Upper lobe of left lung (tissue), 6 donors: ENCODE measurements at places on chromosomes 16 and 17. TPM values are rescaled to one million over a fixed set of nuclear protein-coding genes. Genes with fewer than 3 reads are reported as not detected.

Gene ALDH3A1
- total RNA-seq, result 4.3 TPM

Gene ANKRD11
- 92.4 TPM for total RNA-seq

GRCh38 chr16:46982335-46982734, 8.9 kb upstream of the DNAJA2 start:
- no peak overlapping the region for H3K4me3 ChIP-seq
- no peaks in the 10 kb centered on the region for H3K36me3 ChIP-seq
- no peak overlapping the region for H3K27ac ChIP-seq
- no peaks in the 10 kb centered on the region for H3K27me3 ChIP-seq

- no peaks in the 10 kb centered on the region for H3K36me3 ChIP-seq
- no peaks in the 10 kb centered on the region for H3K27me3 ChIP-seq
- no peak for DNase-seq
- peak overlapping the region; percentile 65 for H3K27ac ChIP-seq
- H3K4me3 ChIP-seq, result no peak overlapping the region
- no peaks in the 10 kb centered on the region for H3K4me1 ChIP-seq
These were observed 141.1 kb downstream of the MRM1 start for GRCh38 chr17:36742267-36743000.

- DNase-seq, result no peak
- no peaks in the 10 kb centered on the region for H3K27me3 ChIP-seq
- no peaks in the 10 kb centered on the region for H3K36me3 ChIP-seq
- no peak overlapping the region for H3K27ac ChIP-seq
- no peaks in the 10 kb centered on the region for H3K4me1 ChIP-seq
These were observed 15.4 kb upstream of the KRT17 start for GRCh38 chr17:41639492-41640473.

DNA sequence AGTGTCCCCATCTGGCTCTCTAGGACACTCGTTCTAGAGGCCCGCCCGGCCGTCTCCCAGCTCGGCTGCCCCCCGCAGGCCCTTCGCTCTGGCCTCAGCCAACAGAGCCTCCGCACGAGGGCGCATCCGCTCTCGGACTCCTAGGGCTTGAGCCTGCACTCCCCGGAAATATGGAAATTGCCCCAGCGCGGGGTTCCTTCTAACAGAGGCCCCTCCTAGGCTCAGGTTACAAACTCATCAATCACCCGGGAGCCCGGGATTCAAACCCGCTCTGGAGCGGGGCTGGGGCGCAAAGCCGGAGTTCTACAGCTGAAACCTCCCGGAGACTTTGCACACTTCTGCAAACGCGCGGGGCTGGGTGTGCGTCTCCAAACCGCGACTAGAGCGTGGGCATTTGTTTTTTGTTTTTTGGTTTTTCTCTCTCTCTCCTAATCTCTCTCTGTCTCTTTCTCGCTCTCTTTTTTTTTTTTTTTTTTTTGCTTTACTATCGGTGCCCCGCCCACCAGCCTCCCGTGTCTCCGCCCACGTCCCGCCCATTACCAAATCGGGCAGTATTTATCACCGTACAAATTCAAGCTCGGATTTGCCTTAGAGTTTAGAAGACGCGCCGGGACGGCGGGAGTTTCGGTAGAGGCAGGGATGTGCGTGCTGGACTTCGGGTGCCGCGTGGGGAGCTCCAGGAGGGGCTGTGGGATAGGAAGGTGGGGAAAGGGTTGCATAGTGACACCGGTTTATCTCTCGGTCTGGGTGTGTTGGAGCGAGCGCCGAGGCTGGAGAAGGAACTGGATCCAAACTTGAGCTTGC, 2.4 kb upstream of the FOXL1 start:
- peak; percentile 88 for DNase-seq
- no peaks in the 10 kb centered on the region for H3K36me3 ChIP-seq
- peak overlapping the region; percentile 28 for H3K4me3 ChIP-seq
- peaks cover 16% of the 10 kb centered on the region for H3K4me1 ChIP-seq
- H3K27ac ChIP-seq, result peak overlapping the region; percentile 42
